CD4-positive, alpha-beta T cell treated with Interleukin-4 for 4 hours (primary cell): ENCODE measurements at places on chromosomes 2 and 18.

- no peak for DNase-seq
Measured at GRCh38 chr2:22957446-22957845, 427.5 kb upstream of the KLHL29 start.

DNA sequence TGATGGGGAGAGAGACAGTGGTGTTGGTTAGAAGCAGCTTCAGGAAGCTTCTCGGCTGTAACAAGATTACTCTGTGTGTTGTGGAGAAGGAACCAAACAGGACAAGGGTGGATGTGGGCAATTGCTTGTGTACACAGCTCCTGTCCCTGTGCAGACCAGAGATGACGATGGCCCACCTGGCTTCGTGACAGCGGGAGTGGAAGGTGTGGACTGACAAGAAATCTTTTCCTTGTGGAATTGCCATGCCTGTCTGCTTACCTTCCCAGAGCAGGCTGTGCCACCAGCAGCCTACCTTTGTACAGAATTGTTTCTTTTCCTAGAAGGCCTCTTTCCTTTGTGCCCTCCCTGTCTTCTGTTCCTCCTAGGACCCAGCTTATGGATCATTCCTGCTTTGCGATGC lies 93.8 kb downstream of the ITGB1BP1 start:
- no peak for DNase-seq

- no peak for DNase-seq
Measured at GRCh38 chr2:1488851-1489250, 75.6 kb downstream of the TPO start.

- DNase-seq: no peak
Measured at GRCh38 chr18:23568281-23569138, 17.8 kb downstream of the NPC1 start.
